ENCODE measurements at places on chromosomes 11 and 22. TPM values are rescaled to one million over a fixed set of nuclear protein-coding genes. Genes with fewer than 3 reads are reported as not detected.

The NOX4 gene
- 4.3 TPM for total RNA-seq

The SLC17A6 gene
- not detected for total RNA-seq

The COX8A gene
- 212 TPM for total RNA-seq

The AP5B1 gene
- total RNA-seq = 46.3 TPM

The SYT9 gene
- 0.18 TPM for total RNA-seq

DNA sequence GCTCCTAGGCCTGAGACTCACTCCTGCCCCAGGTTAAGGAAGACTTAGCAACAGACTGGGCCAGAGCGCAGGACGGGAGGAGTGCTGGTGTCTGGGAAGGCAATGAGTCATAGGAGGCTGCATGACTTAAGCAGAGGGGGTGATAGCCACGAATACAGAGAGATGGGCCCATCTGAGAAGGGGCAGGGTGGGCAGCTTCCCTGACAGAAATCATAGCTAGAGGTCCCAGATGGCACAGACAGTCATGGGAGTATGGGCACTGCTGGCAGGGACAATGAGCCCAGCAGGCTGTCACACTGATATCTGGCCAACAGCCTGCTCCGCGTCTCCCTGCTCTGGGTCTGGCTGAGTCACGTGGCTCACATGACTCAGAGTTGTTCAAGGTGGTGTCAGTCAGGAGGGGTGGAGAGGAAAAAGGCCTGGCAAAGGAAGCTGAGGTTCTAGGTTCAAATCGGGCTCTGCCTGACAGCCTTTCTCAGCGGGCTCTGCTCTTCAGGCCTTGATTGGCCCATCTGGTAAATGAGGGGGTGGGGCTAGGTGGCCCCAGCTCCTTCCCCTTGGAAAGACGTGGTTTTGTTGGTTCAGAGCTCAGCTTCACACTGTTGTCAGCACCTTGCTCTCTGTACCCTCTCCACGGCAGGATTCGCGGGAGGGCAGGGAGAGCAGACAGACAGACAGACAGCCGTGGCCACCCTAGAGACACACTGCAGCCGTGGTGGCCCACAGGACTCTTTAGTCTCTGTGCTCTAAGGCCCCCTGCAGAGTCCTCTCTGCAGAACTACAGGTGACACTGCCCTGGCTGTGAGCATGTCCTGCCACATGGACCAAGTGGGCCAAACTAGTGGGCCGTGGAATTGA lies 47.8 kb downstream of the DBX1 start:
- no peak for DNase-seq

GRCh38 chr11:118610225-118610772 lies 2.9 kb downstream of the PHLDB1 start:
- DNase-seq = no peak

- no peak for DNase-seq
Observed at GRCh38 chr11:10283991-10284390, 10.0 kb downstream of the SBF2 start.

DNA sequence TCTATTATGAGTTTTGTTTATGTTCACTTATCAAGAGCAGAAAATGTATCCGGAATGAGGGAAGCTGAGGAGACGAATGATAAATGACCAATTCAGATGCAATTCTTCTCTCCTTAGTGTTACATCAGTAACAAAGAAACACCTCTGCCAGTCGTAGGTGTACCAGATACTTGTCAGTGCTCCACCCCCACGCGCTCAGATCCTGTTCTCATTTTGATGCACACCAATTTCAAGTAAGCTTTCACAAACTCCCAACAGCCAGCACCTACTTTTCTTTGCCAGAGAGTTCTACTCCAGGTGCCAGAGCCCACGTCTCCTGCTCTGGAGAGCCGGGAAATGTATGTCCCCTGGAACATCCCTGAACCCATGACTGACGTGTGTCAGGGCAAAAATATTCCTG lies 43.7 kb downstream of the OR8B12 start:
- DNase-seq = no peak

GRCh38 chr11:2307501-2308331 lies 5.9 kb downstream of the TSPAN32 start:
- no peak for DNase-seq

DNA sequence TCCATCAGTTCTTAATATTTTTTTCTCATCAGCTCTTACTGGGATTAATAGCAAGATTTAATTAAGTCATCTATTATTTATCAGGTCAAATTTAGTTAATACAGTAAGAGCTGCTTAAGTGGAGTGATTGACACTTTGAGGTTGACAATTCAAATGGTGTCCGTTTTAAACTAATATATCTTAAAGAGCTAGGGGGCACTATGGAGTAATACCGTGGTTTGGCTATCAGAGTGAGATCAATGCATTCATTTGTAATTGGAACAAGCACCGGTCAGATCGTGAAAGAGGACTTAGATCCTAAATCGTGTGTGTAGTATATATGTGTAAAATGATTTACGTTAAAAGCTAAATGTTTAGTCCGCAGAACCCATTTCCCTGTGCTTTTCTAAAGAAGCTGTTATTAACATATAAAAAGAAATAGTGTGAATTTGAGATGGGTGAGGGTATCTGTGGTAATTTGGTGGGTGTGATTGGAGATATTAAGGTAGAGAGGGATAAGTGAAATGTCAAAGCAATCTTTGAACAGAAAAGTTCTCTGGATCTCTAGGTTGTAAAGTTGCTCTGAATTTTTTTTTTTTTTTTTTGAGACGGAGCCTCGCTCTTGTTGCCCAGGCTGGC lies 2.3 kb downstream of the SIK2 start:
- DNase-seq = no peak

DNA sequence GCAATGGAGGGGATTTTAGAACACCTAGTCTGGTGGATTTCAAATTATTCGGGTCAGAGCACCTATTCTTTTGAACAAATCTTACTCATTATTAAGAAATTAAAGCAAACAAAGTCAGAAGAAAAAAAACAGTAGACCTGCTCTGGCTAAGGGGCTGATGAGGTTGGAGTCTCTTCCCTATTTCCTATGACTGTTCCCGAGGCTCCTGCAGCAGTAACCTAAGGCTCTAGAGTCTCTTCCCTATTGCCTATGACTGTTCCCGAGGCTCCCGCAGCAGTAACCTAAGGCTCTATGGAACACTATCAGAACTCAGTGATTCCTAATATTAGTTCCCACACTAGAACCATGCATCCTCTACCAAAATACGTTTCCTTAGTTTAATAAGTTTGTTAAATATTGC lies 607.9 kb downstream of the NTM start:
- DNase-seq = no peak

DNA sequence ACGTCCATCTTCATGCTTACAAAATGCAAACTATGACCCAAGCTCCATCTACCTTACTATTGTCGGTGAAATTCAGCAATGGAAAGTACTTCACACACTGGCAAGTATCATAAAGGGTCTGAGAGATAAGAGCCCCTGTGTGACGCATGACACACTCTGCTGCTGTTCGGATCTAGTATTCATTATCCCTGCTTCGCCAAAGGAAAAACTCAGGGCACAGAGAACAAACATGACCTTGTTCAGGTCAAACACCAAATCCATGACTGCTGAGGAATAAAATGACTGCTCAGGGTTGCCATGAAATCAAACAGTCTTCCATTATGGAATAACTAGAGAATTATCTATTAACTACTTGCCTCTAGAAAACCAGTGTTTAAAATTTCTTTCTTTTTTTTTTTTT lies 73.0 kb downstream of the MICAL3 start:
- DNase-seq = no peak

- DNase-seq = no peak
Observed at GRCh38 chr22:24737582-24737981, 36.9 kb downstream of the PIWIL3 start.

- DNase-seq = no peak
Observed at GRCh38 chr11:57287884-57288283, 36.9 kb downstream of the TNKS1BP1 start.

DNA sequence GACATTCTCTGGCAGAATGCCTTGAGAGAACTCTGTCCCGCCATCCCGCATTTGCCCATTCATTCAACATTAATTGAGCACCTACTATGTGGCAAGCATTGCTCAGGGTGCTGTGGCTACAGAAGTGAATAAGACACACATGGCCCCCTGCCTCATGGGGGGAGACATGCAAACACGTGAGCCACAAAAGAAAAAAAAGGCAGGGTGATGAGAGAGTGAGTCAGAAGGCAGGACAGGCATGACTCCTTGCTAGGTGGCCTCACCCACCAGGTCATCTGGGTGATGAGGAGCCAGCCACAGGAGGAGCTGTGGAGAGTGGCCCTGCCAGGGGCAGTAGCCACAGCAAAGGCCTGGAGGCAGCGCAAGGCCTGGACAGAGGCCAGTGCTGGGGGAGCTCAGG lies 4.9 kb downstream of the CHRM4 start:
- no peak for DNase-seq

GRCh38 chr22:41366323-41367029 lies 15.3 kb upstream of the TEF start:
- DNase-seq = no peak
